ENCODE measurements at places on chromosomes 3 and 15.

GRCh38 chr3:32313723-32314473 is 75.4 kb downstream of the CMTM8 start:
- peak; percentile 68 for DNase-seq

DNA sequence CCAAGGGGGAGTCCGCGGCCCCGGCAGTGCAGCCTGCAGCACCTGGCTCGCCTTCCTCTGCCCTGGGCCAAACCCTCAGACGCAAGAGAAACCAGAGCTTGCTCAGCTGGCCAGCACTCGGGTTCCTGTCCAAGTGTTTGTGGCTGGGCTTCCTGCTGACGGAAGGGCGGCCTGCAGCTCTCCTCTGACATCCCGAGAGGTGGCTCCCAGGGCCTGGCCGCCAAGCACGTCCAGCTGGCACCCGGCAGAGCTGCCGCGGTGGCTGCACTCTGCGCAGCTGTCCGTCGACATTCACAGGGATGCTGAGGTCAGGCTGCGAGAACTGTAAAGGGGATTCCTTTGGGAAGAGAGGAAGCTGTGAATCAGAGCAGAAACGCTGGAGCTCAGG is 85.6 kb downstream of the CPN2 start:
- DNase-seq, result peak; percentile 36

GRCh38 chr3:141401573-141402475 is 33.5 kb downstream of the ZBTB38 start:
- no peak for DNase-seq

DNA sequence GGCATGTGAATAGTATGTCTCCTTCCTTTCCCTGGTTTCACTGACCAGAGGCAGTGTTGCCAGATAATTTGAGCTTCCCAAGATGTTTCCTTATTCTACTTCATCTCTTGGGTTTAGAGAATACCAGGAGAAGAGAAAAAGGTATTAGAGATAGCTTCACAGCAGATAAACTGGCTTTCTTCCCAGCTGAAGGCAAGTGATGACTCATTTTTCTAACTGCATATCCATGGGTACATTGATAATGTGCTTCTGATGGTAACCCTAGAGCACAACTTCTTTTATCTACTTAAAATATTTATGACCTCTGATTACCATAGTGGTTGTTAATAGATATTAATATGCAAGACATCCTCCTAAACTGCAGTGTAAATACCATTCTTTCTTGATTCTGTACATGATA is 34.6 kb upstream of the CMTM8 start:
- peak; percentile 38 for DNase-seq

DNA sequence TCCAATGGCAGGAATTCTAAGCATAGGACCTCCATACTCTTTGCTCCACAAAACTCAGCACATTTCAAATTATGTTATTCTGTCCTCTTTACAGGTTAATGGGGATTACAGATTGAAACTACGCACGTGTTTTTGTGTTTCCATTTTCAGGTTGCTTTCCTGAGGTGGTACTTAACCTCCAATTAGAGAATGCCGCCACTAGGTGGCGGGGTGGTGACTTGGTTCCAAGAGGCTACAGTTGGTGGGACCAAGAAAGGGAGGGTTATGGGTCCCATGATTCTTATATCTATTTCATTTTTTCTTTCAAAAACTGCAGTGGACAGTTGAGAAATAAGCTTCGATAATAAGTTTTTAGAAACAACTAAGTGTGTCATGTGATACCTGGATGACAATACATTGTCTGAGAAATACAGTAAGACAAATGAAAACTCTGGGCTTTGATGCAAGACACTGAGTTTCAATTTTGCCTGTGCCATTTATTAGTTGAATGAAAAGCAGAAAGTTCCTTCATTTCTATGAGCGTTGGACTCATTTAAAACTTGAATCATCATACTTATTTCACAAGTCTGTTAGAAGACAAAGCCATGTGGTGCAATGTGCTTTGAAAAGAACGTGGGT is 539.0 kb downstream of the FGF12 start:
- DNase-seq, result peak; percentile 65

GRCh38 chr3:156685752-156686151 is 11.4 kb downstream of the TIPARP start:
- no peak for DNase-seq

GRCh38 chr3:171972871-171973348 is 66.5 kb upstream of the FNDC3B start:
- no peak for DNase-seq

DNA sequence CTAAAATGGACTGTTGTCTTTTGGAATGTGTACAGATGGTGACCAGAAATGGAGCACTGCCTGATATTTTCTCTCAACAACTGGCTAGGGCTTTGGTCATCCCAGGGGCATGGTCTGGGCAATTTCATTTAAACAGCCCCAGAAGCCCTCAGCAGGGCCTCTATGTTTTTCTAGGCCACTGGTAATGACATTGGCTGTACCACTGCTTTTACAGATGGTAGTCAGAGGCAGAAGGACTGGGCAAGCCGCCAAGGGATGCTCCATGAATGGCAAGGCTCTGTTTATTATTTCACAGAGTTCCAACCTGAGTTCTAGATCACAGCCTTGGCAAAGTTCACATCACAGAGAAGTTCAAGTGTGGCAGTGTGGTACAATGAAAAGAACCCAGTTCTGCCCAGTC is 37.0 kb upstream of the LMCD1 start:
- no peak for DNase-seq

Data from epithelial cell of esophagus (primary cell).